ENCODE measurements at places on chromosomes 13 and 19.

- no peak for DNase-seq
Measured at GRCh38 chr13:44686531-44686934, 110.4 kb upstream of the TSC22D1 start.

DNA sequence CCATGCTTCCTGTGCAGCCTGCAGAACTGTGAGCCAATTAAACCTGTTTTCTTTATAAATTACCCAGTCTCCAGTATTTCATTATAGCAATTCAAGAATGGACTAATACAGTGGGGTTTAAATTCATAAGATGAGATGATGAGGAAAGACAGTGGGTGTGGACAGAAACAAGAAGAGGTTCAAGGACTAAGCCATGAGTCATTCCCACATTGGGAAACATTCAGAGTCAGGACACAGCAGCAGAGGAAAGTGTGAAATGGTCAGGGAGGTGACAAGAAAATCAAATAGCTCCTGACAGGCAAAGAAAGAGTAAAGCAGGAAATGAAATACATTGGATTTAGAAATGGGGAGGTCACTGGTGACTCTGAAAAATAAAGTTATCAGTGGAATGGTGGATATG lies 9.1 kb downstream of the ZNF841 start:
- DNase-seq, result no peak

DNA sequence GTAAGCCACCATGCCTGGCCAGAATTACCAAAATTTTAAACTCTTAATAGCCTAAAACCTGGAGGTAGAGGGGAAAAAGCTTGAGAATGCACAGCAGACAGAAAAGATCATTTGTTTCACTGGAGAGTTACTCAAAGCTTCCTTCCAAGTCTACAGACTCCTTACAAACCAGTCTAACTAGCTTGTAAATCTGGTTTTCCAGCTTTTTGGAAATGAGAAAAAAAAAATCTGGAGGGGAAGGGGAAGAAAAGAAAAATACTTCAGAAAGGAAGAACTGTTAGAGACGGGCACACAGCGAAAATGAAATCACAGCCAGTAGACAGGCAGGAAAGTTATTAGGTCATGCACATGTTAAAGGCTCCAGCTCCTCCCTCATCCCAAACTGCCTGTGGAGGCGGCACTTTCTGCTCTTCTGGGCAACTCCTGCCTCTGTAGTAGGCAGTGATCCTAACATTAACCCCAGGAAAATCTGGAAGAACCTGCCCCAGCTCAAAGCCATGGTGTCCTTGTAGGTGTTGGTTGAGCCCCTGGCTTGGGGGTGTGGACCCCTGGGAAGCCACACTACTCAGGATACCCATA lies 17.3 kb downstream of the PARP4 start:
- DNase-seq, result no peak

DNA sequence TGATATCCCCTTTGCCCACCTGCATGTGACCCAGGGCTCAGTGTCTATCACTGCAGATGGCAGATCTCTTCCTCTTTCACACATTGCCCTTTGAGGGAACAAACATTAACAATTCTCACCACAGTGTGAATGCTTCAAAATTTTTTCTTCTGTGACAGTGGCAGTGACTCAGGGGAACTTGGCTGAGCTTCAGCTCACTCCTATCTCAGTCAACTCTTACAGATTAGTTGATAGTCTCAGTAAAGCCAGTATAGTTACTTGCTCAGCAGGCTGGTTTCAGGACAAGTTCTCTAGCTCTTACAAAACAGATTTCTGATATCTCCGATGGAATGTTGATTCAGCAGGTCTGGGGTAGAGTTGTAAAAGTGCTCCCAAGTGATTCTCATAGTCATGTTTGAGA lies 166.9 kb downstream of the DLEU7 start:
- DNase-seq, result no peak

DNA sequence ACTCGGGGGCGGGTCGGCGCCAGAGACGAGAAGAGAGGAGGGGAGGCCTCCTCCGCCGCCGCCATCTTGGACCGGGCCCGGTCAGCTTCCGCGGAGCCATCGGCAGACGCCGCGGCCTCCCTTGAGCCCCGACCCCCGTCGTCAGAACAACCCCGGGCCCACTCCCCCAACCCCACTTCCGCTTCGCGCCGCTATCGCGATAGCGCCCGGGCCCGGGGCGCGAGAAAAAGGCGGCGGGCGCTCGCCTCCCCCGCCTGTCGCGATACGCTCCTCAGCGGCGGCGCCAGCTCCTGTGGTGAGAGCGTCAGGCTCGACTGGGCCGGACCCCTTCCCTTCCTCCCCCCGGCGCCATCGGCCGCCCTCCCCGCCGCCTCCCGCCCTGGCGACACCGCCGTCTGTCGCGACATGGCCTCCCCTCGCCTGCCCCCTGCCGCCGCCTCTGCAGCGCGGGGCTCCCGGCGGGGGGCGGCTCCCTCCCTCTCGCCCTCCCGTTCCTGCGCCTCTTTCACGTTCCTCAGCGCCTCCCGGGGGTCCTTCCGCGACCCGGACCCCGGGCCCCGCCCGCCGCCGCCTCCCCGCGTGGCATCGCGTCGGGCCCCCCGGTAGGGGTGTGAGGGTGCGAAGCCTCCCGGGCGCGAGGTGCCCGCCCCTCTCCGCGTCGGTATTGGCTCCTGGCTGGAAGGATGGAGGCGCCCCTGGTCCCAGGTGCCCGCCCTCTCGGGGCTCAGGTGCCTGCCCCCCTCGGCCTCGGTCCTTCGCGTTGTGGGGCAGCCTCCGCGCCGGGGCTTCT lies at the start of gene CNOT3:
TSS of gene CNOT3 (plus strand) at position 64 of the 790 bp plus-strand sequence. CDS start 5,217 bp downstream, outside the sequence.
- no peak for DNase-seq

DNA sequence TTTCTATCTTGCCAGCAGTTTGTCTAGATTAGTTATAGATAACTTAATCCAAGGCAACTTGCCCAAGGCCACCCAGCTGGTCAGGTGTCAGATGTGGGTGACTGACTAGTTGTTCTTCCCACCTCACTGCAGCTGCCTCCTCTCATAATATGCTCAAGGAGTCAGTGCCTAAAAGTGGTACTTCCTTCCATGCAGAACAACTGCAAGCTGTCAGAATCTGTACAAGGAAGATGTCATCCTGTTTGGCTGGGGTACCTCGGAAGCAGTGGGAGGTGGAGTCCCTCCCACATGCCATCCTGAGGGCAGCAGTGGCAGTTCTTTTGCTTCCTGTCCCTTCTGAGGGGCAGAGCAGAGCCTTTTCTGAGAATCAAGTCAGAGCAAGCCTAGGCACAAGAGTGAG lies 193.2 kb upstream of the RFC3 start:
- DNase-seq, result no peak

DNA sequence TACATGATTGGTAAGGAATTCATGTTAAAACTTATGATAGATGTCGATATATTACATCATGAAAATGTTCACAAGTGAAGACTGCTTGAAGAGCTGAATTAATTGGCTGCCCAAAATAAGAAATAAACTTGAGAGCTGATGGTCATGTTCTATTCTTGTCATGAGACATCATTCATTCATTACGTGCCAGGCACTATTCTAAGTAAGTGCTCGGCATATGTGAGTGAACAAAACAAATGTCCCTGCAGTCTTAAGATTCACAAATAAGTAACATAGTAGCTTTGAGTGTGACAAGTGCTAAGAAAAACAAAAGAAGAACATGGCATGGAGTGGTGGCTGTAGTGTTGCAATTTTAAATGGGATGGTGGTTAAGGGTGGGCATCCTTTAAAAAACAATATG lies 329.3 kb downstream of the SUCLA2 start:
- no peak for DNase-seq

- no peak for DNase-seq
Measured at GRCh38 chr13:50916701-50917184, 7.2 kb downstream of the RNASEH2B start.

- no peak for DNase-seq
Measured at GRCh38 chr13:71252184-71252704, 614.8 kb downstream of the DACH1 start.

DNA sequence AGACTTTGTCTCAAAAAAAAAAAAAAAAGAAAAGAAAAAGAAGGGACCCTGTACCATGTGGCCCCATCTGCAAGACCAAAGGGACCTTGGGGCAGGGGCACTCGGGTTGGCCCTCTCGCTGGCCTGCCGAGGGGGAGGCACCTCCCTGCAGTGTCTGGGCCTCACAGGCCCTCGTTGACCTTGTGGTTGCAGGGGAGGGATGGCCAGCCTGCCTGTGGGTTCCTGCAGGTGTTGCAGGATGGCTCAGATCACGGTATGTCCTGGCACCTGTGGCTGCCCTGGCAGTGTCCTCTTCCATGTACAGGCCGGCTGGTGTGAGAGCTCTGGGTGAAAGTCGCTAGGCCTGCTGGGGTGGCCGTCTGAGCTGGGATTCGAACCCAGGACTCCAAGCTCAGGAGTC lies 4.7 kb upstream of the PGLS start:
- DNase-seq, result no peak

DNA sequence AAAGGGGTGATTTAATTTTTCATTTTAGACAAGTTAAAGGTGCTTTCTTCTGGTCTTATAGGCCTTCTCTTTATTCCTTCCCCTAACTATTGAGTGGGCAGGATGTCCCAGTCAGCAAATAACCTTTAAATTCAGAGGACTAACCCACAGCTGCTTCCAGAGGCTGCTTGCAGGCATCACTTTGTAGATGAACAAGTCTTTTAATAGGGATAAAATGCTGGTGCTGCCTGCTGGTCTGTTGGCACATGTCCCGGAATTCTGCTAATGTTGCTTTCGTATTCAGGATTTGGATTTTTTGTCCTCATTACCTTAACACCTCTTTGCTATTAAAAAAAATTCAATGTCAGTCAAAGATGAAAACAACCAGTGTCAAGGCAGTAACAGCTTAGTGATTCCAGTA lies 132.7 kb upstream of the KL start:
- DNase-seq, result no peak

GRCh38 chr19:11814700-11815035 lies 595 bp downstream of the ZNF440 start:
- DNase-seq, result peak; percentile 10

- peak; percentile 76 for DNase-seq
Measured at GRCh38 chr19:47428177-47428894, 9.0 kb upstream of the MEIS3 start.

- no peak for DNase-seq
Measured at GRCh38 chr19:31125071-31125470, 224.2 kb downstream of the TSHZ3 start.

DNA sequence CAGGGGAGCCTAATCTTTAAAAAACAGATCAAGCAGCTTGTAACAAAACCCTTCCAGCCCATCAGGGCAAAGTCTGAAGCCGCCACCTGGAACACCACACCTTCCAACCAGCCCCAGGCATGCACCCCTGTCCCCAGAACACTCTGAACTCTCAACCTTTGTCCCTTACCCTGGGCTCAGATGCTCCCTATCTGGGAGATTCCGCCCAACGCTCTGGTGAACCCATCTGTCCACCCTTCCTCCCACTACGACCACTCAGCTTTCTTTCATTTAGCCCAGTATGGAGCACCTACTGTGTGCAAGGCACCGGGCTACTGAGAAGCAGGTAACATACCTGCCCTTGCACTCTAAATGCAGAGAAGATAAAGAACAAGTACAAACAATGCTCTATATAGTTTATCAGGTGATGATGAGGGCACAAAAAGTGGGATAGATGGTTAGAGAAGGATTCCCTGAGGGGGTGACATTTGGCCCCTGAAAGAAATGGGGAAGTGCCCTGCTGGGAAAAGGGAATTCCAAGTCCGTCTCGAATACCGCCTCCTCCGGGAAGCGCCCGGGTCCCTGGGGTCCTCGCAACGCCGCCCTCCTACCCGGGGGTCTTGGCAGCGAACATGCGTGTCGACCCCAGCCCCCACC lies 629 bp downstream of the PEPD start:
- no peak for DNase-seq

GRCh38 chr19:38031423-38031770 lies 124.4 kb downstream of the SIPA1L3 start:
- no peak for DNase-seq

DNA sequence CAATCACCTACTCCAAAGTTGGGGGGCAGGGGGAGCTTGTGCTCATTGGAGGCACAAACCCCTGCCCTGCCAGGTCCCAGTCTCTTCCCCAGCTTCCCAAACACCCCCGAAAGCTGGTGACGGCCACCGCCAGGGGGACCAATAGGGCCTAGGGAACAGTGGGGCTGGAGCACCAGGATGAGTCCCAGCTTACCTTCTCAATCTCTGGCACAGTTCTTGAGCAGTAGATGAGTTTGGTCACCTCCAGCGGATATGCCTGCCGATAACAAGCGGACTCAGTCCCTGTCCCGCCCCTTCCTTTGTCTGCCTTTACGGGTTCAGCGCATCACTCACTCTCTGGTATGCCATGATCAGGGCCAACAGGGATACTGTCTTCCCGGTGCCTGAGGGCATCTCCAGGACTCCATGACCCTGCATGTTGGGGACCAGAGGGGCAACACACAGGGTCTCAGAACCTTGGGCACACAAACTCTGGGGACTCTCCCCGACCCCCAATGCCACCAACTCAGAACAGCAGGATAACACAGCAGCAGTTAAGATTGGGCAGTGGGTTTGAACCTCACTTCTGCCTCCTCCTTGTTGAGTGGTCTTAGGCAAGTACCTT lies 1.5 kb downstream of the ERCC2 start:
- no peak for DNase-seq

All from left renal pelvis (tissue), 4 donors.